NCI-H1417 (cell line): ENCODE measurements at places on chromosomes 12 and 14.

DNA sequence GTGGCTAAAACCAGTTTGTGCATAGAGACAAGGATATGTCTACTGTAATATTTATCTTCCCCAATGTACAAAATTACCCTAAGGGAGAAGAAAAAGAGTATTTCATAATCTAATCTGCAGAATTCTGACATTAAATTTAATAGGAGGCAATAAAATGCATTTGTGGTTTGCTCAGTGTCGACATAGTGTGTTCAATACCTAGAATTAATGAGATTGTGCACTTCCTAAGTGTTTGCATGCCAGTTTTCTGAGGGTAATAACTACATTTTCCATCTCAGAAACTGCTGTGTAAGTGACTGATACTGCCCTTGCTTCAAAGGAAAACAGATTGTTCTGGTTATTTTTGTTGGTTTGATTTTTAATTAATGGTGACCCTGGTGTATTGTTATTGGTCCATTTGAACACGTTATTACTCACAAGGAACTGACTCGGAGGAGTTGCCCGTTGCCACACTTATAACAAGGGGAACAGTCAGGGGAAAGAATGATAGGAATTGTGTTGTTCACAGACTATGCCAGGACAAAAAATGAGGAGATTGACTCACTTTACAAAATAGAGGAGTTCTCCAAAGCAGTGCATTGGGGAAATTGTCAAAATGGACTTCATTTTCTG, 960.3 kb upstream of the TMEM132C start:
- no peak for DNase-seq

DNA sequence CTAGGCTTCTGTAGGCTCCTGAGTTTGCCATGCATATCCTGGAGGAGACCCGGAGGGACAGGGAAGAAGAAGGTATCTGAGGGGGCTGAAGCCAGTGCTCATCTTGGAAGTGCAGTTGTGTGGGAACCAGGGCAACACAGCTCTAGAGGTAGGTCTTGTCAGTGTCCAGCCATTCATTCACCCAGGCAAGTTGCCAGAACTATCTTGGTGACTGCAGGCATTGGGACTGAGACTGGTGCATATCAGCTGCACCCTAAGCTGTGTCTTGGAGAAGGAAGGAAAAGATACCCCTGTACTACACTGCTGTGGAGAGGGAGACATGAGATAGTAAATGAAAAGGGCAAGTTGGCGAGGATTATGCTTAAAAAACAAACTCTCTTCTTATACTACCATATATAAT, 4.9 kb upstream of the WIF1 start:
- DNase-seq: no peak

DNA sequence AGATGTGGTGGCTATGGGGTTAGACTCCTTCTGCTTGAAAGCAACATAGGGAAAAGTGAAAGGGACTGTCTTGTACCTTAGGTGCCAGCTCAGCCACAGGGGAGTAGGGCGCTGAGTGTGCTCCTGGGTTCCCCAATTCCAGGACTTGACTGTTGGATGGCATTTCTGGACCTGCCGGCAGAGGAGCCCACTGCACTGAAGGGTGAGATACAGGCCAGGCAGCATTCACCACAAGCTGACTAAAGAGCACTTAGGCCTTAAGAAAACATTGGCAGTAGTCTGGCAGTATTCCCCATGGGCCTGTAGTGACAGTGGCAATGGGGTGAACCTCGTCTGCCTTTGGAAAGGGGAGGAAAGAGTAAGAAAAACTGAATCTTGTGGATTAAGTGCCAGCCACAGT, 67.1 kb upstream of the TMTC2 start:
- DNase-seq: no peak

DNA sequence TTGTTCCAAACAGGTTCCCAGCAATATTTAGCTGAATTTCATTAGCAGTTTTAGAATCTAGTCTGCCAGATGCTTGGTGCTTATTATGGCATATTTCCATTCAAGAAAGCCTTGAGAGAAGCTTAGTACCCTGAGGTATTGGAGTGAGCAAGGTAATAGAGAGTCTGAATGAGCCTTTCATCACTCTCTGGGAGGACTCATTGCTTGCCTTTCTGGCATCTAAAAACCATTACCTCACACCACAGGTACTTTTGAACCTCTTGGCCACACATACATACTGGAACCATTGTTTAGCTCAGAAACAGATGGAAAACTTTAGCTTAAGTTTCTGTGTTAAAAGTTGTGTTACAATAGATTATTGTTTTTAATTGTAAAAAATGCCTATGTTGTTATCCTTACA, 27.4 kb upstream of the KCNH3 start:
- DNase-seq: no peak

DNA sequence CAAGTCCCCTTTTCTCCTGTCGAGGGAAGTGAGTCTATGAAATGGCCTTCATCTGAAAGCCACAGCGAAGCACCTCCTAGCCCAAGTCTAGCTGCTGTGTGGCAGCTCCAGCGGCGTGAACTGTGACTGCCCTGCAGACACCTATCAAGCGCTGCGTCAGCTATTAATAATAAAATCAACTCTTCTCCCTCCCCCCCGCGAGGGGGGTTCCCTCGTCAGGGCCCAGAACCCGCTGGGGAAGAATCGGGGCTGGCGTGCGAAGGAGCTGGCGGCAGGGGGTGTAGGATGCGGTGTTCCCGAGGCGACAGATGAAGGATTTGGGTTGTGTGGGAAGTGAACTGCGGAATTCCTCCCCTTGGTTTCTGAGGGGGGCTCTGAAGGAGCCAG, 662 bp upstream of the ATP2A2 start:
- DNase-seq: peak; percentile 95

DNA sequence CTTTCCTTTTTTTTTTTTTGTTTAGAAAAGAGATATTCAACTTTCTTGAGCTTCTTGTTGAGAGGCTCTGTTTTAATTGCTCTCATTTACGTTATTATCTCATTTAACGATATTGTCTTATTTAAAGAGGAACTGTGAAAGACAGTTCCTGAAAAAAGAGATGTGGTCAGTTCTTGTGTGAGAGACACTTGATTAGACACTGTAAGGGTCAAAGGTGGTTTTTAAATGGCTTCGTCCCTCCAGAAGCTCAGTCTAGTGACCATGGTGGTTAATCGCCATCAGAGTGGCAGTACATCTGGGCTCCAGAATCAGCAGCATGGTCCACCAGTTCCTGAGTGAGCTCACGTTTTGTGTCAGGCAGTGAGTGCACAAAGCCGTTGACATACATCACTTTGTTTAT, 57.9 kb upstream of the KCNA5 start:
- no peak for DNase-seq

GRCh38 chr14:63899953-63900352, 47.1 kb downstream of the SYNE2 start:
- DNase-seq: no peak

- no peak for DNase-seq
Measured at GRCh38 chr12:38713294-38713693, 192.1 kb downstream of the CPNE8 start.

- no peak for DNase-seq
Measured at GRCh38 chr12:26493656-26494055, 298.3 kb downstream of the SSPN start.

GRCh38 chr12:96225044-96225855, 31.1 kb downstream of the ELK3 start:
- peak; percentile 60 for DNase-seq

GRCh38 chr12:38328306-38328895, 11.8 kb downstream of the ALG10B start:
- no peak for DNase-seq

- no peak for DNase-seq
Measured at GRCh38 chr12:19515179-19515578, 75.9 kb downstream of the AEBP2 start.

- DNase-seq: peak; percentile 19
Measured at GRCh38 chr14:99687284-99688209, 3.4 kb downstream of the CYP46A1 start.

GRCh38 chr12:114408886-114409851, 3.2 kb upstream of the TBX5 start:
- no peak for DNase-seq

DNA sequence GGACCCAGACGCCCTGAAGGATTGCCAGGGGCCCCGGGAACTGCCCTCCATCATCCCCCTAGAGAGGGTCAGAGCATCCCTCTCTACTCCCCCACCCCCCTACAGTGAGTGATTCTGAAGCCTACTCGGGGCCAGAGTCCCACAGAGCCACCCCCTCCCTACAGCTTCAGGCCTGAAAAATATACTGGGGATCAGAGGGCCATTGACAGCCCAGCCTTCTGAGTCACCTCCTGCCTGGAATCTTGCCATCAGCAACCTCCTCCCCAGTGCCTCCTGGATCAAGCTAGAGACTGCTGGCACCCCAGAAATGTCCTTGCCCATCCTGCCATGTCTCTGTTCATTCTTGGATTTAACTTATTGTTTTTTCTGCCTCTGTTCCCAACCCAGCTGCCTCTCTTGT, 21.7 kb upstream of the MIA2 start:
- DNase-seq: no peak

DNA sequence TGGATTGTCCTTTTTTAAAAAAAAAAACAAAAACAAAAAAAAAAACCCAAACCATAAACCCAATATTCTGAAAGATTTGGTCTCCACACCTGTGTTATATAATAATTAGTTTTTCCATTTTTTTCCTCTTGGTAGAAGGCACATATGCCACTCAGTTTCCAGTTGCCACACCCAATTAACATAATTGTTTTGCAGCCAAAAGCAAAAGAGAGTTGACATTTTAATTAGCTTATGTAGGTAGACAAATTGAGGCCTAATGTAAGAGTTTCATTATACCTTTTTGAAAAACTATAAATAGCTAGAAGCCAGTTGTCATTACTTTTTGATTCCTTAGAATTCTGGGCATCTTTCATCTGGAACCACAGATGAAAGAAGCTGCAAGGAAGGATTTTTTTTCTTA, 21.0 kb downstream of the PTPN11 start:
- DNase-seq: no peak

DNA sequence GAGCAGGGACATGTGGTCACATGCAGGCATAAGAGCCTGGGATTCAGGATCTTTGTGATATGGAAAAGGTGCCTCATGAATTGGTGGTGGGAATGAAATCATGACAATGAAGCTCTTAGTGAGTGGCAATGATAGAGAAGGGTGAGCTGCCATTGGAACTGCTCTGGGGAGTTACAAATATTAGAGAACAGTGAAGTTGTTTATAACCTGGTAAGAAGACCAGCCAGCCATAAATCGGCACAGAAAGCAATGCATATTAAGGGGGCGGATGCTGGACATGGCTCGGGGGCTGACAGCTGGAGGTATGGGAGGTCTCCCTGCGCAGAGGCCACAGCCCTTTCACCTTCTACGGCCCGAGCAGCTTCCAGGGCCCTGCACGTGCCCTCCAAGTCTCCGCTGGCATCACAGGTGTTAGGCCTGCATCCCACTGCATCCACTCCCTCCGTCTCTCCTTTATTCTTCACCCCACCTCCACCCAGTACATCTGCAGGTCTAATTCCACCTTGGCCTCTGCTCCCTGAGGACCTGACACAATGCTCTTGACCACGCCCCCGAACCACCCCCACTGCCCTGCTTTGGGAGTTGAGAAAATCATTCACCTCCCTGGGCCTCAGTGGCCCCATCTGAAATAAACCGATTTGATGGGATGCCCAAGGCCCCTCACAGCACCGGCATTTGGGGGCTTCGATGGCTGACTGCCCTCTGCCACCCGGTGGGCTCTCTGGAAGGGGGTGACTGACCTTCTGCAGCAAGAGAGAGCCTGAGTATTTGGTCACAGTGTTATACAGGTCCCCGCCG, 4.1 kb downstream of the CACNA2D4 start:
- DNase-seq: no peak

GRCh38 chr12:25151476-25151875, 43.5 kb downstream of the DNAI7 start:
- DNase-seq: no peak

DNA sequence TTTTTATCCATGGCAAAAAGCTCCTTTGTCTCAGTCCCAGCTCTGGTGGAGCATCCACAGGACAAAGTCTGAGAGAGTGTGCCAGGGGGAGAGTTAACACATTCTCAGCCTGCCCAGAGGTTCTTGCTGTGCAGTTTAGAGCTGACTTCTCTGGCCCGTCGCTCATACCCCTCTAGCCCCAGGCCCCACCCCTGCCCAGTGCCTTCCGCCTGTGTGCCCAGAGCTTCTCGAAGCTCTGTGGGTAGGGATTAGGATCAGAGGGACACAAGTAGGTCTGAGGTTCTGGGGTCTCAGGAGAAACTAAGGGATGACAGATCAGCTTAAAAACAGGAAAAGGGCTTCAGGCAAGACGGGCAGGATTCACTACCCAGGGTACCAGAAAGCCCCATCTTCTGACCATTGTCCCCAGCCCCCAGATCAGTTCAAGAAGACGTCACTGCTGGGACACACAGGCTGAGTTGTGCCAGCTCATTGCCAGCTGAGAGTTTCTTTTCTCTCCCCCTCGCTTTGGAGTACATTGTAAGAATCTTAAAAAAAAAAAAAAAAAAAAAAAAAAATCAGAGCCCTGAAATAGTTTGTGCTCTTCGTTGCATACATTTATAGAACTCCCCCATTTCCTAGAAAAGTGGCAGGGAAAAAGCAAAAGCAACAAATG, 127.0 kb downstream of the GCH1 start:
- no peak for DNase-seq

DNA sequence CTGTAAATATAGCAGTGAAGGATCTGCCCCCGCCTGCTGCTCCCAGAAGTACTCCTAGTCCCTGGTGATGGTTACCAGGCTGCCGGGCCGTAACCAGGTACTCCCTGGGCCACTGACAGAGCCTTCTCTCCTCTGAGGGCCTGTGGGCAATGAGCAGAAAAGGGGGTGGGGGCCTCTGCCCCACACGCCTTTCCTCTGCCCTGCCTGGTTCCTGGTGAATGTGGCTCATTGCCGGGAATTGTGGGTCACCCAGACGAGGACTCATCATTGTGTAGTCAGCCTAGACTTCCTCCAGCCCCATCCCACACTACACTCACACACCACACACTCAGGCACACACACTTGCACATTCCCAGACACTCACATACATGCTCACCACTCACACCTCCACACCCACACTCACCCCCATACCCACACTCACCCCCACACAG, 35.7 kb upstream of the ACTN1 start:
- DNase-seq: no peak

DNA sequence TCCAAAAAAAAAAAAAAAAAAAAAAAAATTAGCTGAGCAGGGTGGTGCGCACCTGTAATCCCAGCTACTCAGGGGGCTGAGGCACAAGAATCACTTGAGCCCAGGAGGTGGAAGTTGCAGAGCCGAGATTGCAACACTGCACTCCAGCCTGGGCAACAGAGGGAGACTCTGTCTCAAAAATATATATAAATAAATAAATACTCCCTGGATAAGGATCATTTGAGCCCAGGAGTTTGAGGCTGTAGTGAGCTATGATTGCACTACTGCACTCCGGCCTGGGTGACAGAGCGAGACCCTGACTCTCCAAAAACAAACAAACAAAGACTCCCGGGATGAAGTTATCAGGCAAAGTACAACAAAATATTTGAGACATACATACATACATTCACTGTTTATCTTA, 3.3 kb upstream of the NAA25 start:
- DNase-seq: no peak

- DNase-seq: no peak
Measured at GRCh38 chr14:56333359-56334292, 215.4 kb downstream of the PELI2 start.

DNA sequence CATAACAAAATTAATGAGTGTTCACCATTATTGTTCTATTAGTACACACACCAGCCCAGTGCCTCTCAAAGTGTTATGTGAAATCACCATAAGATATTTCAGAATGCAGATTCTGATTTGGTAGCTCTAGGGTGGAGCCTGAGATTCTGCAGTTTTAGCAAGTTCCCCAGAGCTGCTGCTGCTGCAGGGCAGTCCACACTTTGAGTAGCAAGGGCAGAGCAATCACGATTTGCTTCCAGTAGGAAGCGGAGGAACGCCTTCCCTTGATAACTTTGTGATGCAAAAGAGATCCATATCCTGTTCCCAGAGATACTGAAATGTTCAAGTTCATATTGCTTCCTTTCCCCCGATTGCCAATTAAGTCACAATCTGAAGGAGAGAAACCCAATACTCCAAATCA, 57.9 kb downstream of the SLC17A8 start:
- no peak for DNase-seq
